ENCODE measurements at places on chromosomes 12 and 14.

DNA sequence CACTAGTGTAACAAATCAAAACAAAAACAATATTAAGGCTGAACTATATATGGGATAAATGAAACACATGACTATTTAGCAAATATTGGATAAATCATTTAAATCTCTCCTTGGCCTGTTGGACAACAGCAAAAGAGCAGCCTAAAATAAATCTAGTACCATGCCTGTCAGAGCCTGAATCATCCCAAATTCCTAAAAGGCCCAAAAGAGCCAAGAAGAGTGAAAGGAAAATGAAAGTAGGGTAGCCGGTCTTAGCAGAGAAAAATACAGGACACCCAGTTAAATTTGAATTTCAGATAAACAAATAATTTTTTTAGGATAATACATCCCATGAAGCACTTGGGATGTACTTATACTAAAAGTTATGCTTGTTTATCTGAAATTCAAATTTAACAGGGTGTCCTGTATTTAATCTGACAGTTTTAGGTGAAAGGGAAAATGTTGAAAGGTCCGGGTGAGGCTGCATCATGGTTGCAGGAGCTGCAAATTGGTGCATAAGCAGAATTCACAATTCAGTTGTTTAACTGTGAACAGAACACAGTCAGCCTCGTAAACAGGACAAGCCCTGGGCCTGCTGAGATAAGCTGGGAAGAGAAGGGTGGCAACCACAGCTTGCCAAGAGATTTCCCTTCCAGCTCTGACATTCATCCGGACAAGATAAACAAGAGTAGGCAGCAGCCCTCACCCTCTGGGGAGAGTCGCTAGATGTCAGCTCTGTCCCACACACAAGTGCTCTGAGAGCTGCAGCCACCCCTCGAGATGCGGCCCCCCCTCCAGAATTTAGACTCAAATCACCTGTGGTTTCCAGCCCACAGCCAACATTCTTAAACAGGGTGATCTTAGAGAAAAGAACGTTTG is 30.3 kb downstream of the DMAC2L start:
- DNase-seq = peak; percentile 80

- peak; percentile 68 for DNase-seq
Measured at GRCh38 chr14:74941676-74942097, 13.7 kb downstream of the PGF start.

DNA sequence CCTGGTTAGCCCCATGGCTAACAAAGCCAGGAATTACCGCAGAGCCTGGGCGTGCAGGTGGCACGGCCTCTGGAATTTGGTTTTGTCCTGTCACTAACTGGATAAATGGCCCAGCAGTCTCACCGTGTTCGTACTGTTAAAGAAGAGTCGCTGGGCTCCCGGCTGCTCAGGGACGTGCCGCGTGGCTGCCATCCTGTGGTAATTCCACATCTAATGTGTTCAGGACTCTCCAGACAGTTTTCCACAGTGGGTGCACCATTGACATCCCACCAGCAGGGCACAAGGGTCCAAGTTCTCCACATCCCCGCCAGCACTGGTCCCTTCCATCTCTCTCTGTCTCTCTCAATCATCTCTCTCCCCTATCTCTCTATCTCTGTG is 19.6 kb downstream of the NOC4L start:
- DNase-seq = no peak

- DNase-seq = no peak
Measured at GRCh38 chr14:44149597-44149996, 357.5 kb downstream of the FSCB start.

- no peak for DNase-seq
Measured at GRCh38 chr14:102087762-102088011, 843 bp upstream of the HSP90AA1 start.

- DNase-seq = no peak
Measured at GRCh38 chr14:63761351-63762117, 33.7 kb upstream of the SGPP1 start.

DNA sequence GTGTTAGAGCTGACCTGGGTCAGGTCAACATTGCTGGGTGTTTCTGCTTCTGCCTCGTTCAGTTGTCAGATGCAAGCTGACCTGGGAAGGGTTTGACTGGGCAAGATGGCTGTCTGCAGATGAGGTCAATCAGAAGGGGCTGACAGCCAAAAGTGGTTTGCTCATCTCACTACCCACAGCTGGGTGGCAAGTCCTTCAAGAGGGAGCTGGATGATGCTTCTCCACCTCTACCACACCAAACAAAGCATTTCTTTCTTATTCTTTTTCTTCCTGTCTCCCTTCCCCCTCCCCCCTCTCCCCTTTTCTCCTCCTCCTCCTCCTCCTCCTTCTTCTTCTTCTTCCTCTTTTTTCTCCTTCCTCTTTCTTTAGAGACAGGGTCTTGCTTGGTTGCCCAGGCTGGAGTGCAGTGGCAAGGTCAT is 268.2 kb upstream of the PLEKHG7 start:
- no peak for DNase-seq

- DNase-seq = no peak
Measured at GRCh38 chr12:115343601-115344000, 659.6 kb upstream of the TBX3 start.

GRCh38 chr14:73269729-73270531 is 32.6 kb downstream of the PAPLN start:
- DNase-seq = peak; percentile 72

DNA sequence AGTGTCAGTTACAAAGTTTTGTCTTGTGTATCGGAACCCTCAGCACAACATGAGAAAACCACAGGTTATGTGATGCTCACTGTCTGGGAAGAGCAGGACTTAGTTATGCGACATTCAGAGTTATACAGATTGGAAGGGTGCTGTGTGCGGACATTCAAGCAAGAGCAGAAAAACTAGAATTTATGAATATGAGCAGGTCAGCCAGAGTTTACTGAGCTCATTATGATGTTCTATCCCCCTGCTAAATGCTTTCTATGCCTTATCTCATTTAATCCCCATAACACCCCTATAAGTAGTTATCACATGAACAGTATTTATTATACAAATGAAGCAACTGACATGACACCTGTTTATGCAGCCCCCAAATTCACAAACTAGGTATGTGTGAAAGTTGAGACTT is 1083.2 kb downstream of the FLRT2 start:
- DNase-seq = no peak

DNA sequence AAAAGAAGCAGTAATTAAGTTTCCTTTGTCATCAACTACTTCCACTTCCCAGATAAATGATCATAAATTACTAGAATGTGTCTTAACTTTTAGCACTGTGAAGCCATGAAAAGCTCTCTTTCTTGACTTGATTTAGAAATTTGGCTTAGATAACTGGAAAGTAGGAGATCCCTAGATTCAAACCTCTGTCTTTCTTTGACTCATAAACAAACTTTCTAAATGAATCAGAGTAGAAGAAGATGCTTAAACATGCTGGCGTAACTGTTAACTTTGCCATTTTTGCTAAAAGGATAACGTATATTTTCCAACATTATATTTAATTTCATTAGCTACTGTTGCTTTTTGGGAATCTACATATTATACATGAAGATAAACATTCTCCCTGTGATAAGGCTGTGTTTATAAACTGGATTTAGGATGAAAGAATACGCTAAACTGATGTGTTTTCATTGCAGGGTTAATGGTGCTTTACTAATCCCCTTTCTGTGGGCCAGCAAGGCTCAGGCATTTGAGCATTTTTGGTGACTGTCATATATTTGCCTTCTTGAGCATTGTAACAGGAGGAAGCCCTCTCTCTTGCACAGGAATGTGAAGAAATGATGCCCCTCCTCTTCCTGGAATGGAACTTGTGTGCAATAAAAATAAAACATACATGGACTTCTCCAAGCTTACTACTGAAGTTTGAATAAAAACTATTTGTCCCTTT is 301.4 kb downstream of the BMP4 start:
- no peak for DNase-seq

DNA sequence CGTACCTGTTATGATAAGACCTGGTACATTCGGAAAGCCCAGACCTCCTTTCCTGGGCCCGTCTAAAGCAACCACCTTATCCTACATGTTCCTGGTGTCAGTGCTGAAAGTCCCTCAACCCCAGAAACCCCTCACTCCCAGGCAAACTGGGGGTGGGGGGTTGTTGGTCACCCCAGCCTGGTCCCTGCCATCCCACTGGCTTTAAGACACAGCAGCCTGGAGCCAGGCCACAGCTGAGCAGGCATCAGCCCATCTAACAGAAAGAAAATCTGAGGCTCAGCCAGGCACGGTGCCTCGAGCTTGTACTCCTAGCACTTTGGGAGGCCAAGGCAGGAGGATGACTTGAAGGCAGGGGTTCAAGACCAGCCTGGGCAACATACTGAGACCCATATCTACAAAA is 4.5 kb downstream of the SELPLG start:
- DNase-seq = peak; percentile 15

DNA sequence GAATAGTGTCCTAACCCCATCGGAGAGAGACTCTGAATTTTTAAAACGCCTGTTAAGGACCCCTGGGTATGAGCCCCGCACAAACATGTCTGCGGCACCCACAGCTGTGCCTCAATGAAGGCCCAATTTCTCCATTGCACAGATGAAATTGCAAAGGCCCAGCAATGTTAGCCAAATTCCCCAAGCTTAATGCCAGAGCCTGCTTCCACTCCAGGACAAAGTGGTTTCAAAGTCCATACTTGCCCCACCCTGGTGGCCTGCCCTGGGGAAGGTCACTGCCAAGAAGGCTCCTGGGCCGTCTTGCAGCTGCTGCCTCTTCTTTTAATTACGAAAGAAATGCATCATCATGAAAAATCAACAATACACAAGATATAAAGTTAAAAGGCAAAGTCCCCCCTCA is 1179.7 kb downstream of the VRK1 start:
- DNase-seq = no peak

DNA sequence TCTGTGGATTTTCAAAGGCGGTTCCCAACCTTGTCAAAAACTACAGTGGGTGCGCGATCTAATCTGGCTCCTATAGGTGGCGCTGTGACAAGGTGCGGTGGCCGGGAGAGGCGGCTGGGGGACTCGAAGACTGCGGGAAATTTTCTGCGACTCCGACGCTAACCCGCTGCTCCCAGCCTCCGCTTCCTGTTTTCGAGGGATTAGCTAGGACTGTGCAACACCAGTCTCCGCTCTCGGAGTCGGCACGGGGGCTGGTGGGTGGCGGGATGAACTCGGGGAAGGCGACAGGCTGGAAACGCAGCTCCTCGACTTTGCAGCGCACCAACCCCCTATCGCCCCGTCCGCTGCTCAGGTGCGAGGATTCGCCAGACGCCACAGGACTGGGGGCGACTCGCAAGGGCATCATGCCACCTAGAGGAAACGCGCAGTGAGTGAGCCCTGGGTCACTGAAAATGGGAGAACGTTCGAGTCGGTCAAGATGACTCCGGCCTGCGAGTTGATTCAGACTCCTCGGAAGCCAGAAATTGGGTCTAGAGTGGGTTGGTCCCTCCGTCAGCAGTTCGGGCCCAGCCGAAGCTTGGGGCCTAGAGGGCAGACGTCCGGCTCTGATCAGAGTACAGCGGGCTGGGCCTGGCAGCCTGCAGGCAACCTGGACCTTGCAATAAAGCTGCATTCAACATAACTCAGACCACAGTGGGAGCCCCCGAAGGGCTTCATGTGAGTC is 5.5 kb upstream of the PAX9 start:
- DNase-seq = no peak

DNA sequence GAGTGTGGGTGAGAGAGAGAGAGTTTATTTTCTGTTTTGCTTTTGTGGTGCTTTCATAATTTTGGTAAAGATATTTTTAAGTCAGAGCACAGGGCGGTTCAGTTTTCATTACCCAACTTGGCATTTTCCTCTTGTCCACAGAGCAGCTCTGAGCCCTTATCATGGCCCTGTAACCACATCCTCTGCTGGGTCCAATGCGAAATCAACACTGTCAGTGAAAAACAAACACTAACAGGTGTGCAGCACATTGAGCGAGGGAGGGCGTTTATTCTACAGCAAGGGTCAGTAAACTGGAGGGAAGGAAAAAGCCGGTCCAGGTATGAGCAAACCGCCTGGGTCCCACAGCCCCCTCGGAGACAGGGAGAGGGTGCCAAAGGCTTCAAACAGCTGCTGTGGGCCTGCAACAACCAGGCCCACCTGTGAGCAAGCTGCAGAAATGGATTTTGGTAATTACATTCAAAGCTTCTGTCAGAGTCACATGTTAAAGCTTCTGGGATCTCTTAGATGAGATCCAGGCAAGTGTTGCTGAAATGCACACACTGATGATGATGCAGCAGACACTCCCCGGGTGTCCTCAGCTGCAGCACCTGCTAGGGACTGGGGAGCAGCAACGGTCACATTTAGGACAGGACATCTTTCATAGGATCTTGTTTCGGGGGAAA is 132.7 kb upstream of the DYRK2 start:
- no peak for DNase-seq
